ENCODE measurements at places on chromosomes 16 and 17.

DNA sequence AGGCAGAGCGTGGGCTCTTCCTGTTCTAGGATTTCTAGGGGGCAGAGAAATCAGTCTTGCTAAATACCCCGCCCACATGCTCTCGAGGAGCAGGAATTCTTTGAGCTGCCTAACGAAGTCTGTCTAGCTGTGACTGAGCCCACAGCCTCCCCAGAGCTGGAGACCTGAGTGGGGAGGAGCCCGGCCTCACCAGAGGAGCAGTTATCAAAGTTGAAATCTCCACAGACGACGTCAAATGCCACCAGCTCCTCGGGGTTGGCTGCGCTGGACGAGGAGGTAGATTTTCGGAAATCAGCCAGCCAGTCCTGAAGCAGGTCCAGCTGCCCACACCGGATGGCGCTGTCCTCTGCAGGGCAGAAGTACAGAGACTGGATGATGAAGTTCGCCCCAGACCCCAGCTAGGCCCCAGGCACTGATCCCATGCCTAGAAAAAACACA lies 53.8 kb downstream of the PRMT7 start:
- no peak for DNase-seq

DNA sequence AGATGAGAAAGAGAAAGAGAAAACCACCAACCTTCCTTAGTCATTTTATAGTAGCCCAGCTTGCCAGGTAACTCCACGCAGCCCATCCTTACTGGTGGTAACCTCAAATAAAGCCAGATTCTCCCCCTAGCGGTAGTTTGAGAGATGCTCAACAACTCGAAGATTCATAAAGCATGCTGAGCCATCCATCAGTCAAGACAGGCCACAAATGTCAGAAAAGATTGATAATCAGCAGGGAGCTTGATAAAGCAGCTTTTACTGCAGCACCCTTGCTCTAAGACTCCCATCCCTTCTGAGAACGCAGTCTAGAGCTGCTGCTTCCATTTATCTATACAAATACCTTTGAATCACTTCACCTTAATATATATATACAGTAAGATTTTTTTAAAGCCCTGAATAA lies 451.5 kb upstream of the HSBP1 start:
- peak; percentile 28 for DNase-seq

- DNase-seq, result no peak
Observed at GRCh38 chr17:34308371-34308770, 10.9 kb upstream of the CCL8 start.

DNA sequence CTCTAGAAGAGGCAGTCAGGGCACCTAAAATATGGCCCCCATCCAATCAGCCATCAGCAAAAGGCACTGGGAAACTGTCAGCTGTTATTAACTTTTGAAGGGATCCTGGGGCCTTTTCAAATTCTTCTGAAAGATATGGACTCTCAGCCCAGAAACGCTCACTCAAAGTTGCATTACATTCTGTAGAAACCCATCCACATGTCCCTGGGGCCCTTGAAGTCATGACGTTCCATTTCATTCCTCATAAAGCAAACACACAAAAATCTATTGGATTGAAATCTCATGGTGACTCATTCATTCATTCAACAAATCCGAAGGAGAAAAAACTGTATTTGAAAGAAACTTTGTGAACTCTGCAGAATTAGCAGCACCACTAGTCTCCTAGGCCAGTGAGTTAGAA lies 215.3 kb downstream of the C16orf95 start:
- peak; percentile 97 for DNase-seq

- DNase-seq, result no peak
Observed at GRCh38 chr17:27623614-27624013, 7.4 kb upstream of the LGALS9 start.

DNA sequence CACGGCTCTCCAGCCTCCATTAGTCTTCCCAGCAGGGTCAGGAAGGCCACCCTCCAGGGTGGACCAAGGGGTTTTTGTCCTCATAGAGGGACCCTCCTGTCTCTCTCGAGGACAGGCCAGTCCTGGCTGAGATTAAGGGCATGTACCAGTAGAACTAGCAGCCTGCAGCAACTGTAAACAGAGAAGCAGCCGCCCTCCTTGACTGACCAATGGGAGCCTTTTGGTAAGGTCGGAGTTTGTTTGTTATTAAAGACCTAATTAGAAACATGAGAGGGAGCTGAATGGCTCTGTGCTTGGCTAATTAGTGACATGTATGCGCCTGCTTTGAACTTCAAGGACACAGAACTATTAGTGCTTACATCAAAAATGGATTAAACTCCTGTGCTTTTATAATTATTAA lies 80.0 kb downstream of the CCDC182 start:
- no peak for DNase-seq

DNA sequence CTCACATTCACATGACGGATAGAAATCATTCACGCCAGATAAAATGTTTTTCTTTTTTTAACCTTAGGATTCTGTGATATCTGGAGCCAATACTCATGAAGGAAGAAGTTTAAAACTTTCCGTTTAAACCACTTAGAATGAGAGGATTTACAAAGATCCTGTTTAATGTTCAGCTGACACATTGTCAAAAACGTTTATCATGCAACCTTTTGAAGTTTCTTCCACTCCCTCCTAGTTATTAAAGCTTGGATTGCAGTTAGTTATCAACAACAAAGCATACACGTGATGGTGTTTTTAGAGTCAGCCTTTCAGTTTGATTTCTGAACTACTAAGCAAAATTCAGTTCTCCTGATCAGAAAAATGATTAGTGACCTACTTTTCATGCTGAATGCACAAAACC lies 143.3 kb upstream of the AXIN2 start:
- no peak for DNase-seq

DNA sequence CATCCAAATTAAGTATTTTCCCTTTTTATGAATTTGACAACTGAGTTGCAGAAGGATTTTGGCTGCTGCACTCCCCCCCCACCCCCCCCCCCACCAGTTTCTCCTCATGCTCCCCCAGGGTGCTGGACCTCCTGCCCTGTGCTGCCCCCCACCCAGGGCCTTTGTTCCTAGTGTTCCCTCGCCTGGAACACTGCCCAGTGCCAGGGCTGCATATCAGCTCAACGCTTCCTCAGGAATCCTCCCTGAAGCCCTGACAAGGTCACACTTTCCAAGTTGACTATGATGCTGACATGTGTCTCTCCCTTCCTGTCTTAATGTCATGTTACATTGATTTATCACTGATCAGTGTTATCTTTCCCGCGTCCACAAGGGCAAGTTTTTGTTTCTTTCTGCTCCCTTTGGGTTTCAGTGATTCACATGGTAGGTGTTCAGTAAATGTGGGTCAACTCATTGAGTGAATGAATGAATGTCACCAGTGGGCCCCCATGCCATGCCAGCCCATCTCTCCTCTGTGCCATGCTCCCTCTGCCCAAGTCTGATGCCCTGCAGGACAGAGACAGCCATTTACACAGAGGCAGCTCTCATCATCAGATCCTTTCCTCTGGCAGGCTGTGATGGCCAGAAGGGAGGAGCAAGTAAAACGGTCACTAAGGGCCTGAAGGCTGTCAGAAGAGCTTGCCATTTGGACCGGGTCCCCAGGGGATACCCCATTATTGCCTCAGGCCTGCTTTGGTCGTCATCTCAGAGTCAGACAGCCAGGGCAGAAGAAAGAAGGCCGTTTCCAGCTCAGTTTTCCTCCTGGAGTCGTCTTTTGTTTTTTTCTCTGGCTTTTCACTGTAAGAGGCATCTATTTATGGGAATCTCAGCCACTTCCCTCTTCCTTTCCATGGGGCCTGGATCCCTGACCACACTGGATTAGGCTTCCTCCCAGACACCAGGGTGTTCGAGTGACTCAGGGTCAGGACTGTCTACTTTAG lies 386.2 kb downstream of the SNX29 start:
- peak; percentile 53 for DNase-seq

DNA sequence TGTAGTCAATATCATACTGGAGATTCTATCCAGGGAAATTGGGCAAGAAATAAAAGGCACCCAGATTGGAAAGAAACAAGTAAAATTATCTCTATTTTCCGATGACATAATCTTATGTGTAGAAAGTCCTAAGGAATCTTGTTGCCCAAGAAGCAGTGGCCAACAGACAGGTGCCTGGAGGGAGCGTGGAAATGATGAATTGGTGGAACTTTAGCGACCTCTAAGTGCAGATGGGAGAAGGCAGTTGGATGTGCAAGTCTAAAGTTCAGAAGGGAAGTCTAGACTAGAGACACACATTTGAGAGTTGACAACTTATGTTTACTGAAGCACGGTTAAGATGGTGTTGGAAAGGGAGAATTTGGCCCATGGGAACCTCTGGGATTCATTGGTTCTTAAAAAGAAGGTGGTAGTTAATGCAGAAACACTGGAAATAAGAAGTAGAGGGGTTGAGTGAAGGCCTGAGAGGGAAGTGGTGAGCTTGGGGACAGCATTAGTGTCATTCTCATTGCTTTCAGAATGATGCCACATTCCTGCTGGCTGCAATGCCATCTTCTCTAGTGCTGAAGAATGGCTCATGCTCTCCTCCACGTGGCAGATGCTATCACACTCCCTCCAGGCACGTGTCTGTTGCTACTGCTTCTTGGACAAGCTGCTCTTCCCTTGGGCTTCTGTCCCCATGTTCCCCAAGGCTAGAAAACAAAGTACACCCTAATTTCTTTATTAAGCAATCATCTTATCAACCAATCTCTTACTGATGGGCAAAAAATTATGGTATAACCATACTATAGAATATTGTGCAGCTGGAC lies 24.0 kb downstream of the TAT start:
- no peak for DNase-seq

DNA sequence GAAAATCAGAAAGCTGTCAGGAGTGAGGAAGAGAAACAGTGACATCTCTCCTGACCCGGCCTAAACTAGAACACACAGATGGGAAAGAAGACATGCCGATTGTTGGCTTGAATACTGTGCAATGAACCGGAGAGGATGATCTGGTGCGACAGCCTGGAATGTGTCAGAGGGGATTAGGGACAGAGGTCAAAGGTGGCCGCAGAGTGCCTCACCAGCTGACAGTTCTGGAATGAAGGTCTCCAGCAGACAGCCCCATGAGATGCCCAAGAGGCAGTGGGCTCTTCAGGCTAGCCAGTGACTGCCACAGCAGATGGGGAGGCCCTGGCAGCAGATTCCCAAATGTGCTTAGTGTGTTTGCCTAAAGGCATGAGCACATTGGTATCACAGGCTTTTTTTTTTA lies 623.2 kb downstream of the CDH8 start:
- no peak for DNase-seq

- DNase-seq, result no peak
Observed at GRCh38 chr17:36975922-36976515, 27.3 kb downstream of the AATF start.

DNA sequence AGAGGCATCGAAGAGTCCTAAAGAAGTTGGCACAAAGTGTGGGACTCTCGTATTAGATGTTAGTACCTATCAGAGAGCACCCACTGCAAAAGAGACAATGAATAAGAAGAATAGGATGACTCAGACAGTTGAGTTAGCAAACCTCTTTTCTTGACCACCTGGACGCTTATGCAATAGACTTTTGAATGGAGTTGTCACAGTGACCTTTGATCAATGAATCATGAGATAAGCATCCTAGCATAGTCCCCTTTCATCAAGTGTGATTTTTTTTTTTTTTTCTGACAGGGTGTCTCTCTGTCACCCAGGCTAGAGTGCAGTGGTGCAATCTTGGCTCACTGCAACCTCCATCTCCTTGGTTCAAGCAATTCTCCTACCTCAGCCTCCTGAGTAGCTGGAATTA lies 1417.9 kb upstream of the GOT2 start:
- no peak for DNase-seq

DNA sequence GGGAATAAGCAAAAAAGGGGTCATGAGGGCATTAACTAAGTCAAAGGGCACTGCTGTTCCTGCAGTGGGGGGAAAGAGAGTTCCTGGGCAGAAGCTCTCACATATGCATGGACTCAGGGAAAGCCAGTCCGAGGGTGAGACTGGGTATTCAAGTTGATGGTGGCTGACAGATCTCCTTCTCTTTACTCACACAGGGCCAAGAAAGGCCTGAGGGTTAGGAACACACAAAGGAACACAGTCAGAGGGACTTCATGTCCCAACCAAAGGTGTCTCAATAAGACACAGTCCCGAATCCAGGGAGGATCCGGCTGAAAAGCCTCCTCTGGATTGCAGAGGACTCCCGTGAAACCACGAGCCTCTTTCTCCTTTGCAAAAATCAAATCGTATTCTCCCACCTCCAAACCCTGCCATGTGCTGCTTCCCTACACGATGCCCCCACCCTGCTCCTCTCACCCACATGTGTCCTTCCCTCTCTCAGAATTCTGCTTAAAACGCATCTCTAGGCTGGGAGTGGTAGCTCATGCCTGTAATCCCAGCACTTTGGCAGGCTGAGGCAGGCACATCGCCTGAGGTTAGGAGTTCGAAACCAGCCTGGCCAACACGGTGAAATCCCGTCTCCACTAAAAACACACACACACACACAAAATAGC lies 23.6 kb downstream of the CUEDC1 start:
- no peak for DNase-seq

DNA sequence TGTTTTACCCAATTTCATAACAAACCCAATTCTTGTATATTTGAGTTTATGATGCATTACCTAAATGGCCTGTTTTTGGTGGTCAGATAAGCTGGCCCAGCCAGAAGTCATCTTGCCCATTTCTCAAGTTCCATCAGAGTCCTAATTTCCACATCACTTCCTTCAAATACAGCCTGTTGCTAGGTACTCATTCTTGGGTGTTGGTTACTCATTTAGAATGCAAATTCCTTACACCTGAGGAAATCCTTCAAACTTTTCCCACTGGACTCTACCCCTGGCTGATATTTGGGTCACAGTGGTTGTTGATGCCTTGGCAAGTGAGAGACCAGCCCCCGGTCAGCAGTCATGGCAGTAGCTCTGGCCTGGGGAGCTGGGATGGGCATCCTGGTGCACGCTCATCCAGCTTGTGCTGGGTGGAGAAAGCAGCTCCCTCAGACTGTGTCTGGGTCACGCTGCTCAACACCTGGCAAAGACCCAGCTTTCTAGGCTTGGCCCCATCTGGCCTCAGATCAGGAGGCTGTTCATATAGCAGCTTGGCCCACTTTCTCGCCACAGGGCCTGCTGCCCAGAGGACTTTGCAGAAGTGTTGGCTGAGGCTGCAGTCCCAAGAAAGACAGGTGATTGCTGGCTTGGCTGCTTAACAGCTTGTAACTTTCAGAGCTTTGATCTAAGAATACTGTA lies 25.8 kb downstream of the WSB1 start:
- DNase-seq, result peak; percentile 52

DNA sequence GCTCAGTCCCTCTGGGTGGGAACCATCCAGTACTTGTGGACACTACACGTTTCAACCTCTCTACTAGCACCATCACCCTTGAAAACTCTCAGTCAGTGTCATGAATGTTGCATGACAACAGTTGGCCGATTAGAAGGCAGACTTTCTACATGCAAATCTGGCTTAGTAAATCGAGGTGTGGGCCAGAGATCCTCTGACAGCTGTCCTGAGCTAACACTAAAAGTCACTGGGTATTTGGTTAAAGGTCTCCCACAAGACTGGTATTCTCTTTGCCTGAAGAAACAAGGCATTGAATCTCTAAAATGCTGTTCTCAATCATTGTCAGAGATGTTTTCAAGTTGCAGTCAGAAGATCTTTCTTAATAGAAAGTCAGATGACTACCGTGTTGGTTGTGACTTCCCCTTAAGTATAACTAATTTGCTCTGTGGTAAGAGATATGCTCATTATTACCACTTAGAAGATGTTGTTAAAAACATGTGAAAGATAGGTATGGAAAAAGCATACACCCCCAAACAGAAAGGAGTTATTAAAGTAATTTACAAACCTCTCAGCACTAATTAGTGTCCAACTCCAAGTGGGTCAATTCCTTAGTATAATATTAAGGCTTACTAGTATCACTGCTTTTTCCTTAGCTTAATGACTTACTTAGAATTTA lies 62.3 kb downstream of the WNT3 start:
- DNase-seq, result no peak

GRCh38 chr17:48841395-48841831 lies 10.6 kb downstream of the CALCOCO2 start:
- DNase-seq, result peak; percentile 72

Measured in stromal cell of bone marrow (primary cell).